ENCODE measurements at places on chromosomes 3 and 15.

- no peak for DNase-seq
Observed at GRCh38 chr15:31606931-31607497, 280.4 kb downstream of the KLF13 start.

- no peak for DNase-seq
Observed at GRCh38 chr3:188358787-188359493, 205.0 kb downstream of the LPP start.

DNA sequence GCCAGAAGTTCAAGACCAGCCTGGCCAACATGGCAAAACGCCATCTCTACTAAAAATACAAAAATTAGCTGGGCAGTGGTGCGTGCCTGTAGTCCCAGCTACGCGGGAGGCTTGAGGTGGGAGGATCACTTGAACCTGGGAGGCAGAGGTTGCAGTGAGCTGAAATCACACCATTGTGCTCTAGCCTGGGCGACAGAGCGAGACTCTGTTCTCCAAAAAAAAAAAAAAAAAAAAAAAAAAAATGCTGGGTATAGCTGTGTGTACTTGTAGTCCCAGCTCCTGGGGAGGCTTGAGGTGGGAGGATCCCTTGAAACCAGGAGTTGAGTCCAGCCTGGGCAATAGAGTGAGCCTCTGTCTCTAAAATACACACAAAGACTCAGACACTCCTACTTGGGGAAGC, 32.0 kb downstream of the PPP1R2 start:
- DNase-seq = no peak

GRCh38 chr3:189641776-189642175, 10.6 kb downstream of the TP63 start:
- no peak for DNase-seq

GRCh38 chr3:58991623-58992022, 58.2 kb downstream of the CFAP20DC start:
- DNase-seq = no peak

- no peak for DNase-seq
Observed at GRCh38 chr15:68158046-68158628, 47.0 kb downstream of the CALML4 start.

- DNase-seq = no peak
Observed at GRCh38 chr3:53534676-53535400, 40.4 kb downstream of the CACNA1D start.

DNA sequence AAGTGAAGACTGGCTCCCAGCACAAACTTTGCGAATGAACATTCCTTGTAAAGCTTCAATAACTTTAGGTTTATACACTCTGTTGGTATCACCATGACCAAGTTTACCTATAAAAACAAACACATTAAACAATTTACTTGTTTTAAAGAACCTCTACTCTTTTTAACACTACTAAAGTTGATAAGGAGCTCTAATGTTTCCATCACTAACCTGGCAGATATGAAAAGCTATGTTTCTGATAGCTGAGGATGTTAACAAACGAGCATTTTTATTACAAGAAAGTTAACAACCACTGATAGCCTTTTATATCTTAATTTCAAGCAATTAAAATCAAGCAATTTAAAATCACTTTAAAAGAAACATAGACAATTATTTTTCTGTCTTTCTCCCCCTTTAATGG, 80.8 kb downstream of the HERC1 start:
- DNase-seq = no peak

GRCh38 chr15:86001200-86001599, 78.5 kb upstream of the AGBL1 start:
- DNase-seq = no peak

- DNase-seq = no peak
Observed at GRCh38 chr3:150412561-150413231, 4.6 kb downstream of the TSC22D2 start.

DNA sequence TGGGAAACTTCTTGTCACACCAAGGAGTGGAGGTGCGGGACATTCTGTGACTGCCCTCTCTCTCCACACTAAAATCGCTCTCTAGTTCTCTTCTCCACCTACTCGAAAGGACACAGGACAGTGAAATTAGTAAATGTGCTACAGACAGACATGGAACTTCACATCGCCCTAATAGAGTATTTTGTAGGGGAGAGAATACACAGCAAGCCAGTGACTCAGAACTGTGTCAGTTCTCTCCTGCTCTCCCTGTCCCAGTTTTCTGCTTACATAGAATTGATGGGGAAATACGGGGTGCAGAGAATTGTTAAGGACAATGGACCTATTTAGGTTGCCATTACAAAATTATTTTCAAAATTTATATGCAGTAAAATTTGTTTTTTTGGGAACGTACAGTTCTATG, 159.6 kb upstream of the GADL1 start:
- DNase-seq = no peak

DNA sequence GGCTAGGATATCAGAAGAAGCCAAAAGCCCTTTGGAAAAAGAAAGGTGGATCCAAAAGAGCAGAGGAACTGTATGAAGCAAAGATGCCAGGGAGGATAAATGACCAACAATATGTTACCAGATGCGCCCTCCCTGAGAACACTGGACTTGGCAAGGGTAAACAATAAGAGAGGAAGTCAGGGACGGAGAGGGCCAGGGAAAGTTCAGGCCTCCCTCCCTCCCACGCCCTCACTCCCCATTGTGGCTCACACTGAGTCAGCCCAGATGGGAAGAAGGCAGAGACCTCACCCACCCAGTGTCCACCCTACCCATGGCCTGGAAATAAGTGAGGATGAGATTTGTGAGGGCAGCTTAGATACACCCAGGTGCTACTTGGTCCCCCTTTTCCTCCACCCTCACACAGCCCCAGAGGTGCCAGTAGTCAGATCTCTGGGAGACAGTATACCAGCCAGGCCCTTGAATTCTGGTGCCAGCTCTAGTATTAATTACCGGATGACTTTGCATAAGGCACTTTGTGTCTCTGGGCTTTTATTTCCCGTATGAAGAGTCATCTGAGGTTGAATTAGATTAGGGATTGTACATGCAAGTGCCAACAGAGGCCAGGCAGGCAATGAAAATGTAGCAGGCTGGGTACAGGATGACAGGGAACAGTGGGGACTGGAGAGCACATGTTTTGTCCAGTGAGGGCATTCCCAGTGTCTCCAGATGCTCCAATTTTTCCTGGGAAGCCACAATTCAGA, 35.1 kb upstream of the FRMD4B start:
- DNase-seq = no peak

DNA sequence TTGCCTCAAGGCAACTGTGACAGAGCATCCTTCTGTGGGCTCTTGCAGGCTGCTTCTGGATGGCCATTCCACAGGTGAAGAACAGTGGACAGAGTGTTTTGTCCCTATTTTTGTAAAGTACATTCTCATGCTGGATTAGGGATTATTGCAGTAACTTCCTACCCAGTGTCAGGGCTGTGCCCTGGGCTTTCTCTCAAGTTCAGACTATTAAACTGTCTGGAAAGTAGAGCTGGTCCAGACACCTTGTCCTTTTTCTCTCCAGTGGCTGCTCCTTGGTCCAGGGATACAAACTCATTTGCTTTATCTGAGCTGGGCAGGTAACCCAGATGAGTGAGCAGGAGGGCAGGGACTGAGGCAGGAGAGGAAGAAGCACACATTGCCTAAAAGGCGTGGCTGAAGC, 37.4 kb upstream of the AGBL1 start:
- DNase-seq = no peak

GRCh38 chr15:68668926-68669600, 90.3 kb downstream of the CORO2B start:
- DNase-seq = no peak

- no peak for DNase-seq
Observed at GRCh38 chr3:15345066-15345607, 12.8 kb upstream of the SH3BP5 start.

- DNase-seq = no peak
Observed at GRCh38 chr3:195806211-195806915, 5.4 kb downstream of the MUC4 start.

DNA sequence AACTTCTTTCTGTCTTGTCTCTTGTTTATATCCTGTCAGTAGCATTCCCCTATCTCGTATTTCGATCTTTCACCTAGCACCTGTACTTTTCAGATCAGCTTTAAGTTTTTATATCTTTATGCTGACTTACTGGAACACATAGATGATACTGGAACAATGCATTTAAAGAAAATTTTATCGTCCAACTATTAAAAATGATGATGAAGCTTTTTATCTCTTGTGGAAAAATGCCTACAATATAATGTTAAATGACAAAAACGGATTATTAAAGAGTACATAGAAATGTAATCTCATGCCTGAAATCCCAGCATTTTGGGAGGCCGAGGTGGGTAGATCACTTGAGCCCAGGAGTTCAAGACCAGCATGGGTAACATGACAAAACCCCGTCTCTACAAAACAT, 139.5 kb downstream of the ZPLD1 start:
- DNase-seq = no peak

DNA sequence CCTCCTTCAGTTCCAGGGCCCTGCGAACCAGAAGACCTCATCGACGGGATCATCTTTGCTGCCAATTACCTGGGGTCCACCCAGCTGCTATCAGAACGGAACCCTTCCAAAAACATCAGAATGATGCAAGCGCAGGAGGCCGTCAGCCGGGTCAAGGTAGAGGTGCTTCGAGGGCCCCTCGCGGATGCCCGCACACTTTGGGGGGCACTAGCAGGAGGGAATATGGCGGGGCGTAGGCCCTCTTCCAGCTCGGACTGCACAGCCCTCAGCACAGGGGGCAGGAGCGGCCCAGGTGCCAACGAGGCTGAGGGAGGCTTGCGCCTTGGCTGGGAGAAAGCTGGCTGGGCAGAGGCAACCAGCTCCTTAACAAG, 176.6 kb downstream of the NSMCE3 start:
- no peak for DNase-seq
